ENCODE measurements at places on chromosomes 7 and 10.

DNA sequence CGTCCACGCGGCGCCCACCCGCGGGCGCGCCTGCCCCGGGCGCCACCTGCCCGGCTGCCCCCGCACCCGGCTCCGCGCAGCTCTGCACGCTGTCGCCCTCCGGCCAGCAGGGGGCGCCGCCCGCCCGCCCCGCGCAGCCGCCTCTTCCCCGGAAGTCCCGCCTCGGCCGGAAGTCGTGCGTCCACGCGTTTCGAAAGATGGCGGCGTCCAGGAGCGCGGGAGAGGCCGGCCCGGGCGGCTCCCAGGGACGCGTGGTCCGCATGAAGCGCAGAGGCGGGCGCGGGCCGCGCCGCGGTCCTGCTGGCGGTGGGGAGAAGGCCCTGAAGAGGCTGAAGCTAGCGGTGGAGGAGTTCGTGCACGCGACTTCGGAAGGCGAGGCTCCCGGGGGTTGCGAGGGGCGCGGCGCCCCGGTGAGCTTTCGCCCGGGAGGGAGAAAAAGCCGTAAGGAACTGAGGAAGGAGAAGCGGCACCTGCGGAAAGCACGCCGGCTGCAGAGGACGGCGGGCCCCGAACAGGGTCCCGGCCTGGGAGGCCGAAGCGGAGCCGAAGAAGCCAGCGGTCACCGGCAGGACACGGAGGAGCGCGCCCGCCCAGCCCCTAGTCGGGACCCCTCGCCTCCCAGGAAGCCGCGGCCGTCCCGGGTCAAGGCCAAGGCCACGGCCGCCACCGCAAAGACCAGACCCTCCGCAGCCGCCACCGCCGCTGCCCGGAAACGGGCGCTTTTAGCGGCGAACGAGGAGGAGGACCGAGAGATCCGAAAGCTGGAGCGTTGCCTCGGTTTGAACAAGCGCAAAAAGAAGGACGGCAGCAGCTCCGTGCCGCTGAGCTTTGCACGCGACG lies at the start of gene NOM1:
Gene NOM1, plus strand, starts transcription at position 172 of the 840 bp plus-strand sequence. Its CDS starts 26 bp downstream, at position 198.
- peak; percentile 93 for DNase-seq

DNA sequence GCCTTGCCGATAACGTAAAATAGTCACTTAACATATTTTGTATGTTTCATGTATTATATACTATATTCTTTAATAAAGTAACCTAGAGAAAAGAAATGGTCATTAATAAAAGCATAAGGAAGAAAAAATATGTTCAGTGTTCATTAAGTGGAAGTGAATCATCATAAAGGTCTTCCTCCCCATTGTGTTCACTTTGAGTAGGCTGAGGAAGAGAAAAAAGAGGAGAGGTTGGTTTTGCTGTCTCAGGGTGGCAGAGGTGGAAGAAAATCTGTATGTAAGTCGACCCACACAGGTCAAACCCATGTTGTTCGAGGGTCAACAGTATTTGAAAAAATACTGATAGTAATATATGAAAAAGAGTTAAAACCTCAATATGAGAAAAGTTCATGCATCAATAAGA lies 90.3 kb downstream of the GLCCI1 start:
- no peak for DNase-seq

DNA sequence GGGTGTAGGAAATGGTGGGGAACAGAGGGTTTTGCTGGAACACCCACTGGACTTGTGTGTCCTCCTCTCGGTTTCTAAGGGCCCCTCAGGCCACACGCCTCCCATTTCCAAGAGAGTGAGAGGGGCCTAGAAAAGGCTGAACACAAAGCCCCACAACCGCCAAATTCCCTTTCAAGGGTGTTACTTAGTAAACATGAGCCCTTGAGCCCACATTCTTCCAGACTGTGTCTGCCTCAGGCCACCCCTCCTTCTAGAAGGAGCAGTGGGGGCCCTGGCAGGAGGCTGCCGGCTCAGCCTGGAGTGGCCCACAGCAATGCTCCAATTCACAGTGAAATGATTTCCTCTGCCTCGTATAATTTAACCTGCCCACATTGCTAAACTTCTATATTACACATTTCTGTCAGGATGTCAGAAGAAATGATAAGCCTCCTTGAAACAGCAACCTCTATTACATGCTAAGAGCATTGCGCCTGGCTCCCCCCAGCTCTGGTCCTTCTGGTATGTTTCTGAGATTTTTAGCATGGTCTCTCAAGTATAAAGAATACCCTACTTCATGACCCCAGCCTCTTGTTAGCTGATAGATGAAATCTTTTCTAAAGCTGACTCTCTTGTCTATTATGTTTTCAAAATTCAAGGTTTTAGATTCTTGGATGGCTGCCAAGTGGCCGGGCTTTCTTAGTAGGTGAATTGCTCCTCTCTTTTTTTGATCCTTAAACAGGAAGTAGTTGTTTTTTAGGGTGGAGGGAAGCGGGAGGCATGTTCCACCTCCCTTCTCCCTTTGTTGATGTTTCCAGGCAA lies 673.9 kb upstream of the GALNT17 start:
- no peak for DNase-seq

DNA sequence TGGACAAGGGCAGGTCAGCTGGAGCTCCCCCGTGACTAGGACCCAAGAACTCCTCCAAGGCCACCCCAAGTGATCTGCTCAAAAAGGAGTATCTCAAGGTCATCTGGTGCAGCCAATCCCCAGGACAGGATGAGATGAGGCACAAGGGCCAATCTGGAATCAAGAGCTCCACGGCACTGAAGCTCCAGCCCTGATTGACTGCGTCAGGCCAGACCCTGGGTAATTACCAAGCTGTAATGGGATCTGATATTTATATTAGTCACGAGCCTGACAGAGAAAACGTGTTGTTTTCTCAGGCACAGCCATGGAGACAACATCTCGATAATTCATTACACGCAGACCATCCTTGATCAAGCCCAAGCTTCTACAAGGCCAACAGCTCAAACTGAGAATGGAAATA lies 4.2 kb downstream of the KCNMA1 start:
- DNase-seq: no peak

DNA sequence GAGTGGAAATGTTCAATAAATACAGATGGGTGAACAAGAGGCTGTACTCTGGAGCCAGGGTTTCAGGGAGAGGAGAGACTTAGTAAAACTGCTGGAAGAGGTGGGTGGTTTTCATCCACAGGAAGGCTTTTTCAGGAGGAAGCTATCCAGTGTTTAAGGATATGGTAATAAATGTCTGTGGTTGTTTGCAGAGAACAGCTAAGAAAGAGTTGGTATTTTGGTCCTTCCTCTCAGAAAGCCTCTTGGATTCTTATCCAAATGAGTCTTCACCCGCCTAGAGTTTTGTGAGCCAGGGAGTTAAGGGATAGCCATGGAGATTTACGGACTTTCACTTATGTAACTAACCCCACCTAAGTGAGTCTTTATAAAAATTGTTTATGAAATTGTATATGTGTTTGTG lies 95.7 kb downstream of the GNAI1 start:
- no peak for DNase-seq

DNA sequence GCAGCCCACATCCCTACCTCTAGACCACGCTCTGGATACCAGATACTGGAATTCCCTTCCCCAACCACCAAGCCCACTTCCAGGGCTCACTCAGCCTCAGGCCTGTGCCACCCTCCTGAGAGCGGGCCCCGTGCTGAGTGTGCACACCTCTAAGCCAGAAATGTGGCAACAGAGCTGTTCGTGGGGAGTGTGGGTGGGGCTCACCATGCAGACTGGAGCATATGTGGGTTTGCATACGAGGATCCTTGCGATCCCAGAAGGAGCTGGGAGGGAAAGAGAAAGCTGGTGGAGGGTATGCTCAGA lies 13.0 kb upstream of the LIMK1 start:
- no peak for DNase-seq

DNA sequence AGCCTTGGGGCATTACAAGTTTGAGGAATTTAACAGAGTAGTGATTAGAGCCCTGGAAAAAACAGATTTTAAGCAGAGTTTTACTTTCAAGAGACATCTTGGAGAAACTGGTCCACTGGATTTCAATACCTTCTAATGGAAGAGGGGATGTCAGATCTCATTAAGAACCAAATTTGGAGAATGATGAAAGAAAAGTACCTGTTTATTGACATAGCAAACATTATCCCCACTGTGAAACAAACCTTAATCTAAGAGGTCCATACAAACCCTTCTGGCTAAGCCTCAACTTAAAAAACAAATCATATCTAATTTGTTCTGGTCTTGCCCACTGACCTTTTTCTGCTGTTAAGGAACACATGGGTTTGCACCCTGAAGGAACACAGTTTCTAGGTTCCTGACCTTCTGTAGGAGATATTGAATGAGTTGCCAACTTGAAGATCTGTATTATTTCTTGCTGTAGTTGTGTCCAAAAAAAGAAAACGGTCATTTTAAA lies 53.5 kb downstream of the LAMB1 start:
- DNase-seq: no peak

DNA sequence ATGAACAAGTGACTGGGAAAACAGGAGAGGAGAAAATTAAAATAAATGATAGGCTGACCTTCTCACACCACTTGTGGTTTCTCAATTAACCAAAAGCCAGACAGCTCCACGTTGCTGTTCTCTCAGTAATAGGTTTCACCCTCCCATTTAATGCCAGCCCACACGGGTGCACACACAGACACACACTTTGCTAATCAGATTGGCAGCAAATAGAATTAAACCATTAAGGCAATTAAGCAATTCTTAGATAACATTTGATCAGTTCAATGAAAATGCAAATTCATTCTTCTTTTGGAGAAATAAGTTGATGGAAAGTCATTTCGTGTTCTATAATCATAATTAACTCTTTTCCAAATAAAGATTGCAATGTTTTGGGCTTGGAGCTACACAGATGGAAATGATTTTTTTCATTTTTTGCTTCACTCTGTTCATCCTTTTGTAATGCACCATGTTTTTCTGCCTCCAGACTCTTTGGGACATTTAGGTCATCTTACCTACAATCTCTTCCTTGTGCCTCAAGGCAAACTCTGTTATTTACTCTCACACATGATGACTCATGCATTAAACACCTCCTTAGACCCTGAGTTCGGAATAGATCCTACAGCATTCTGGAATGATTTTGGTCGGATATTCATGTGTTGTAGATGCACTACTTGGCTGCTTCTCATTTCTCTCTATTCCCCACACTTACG lies 700.7 kb downstream of the AUTS2 start:
- no peak for DNase-seq

GRCh38 chr10:124799211-124799610 lies 2.4 kb upstream of the ABRAXAS2 start:
- DNase-seq: no peak

GRCh38 chr7:151506901-151507382 lies 12.8 kb downstream of the RHEB start:
- DNase-seq: peak; percentile 35

GRCh38 chr10:76085817-76086167 lies 654.4 kb downstream of the LRMDA start:
- peak; percentile 47 for DNase-seq

- DNase-seq: no peak
These were observed 18.3 kb upstream of the ST8SIA6 start for GRCh38 chr10:17472481-17473227.

DNA sequence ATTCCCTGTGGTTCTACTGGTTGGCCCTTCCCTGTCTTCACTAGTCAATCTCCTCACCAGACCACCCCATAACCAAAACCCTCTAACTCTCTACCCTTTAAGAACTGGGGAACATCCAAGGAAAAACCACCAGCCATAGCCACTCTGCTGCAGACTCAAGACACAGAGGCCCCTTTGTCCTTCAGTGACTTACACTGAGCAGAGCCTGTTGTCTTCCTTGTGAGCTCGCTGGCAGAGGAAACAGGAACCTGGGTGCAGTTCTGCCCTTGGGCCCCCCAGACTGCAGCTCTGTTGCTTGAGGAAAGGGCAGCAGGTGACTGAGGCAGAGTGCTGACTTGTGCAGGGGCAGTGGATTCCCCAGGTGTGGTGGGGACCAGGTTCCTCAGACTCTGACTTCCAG lies 30.6 kb downstream of the ZC3HAV1 start:
- no peak for DNase-seq

- no peak for DNase-seq
These were observed 55.8 kb downstream of the AKR1C4 start for GRCh38 chr10:5252177-5253037.

DNA sequence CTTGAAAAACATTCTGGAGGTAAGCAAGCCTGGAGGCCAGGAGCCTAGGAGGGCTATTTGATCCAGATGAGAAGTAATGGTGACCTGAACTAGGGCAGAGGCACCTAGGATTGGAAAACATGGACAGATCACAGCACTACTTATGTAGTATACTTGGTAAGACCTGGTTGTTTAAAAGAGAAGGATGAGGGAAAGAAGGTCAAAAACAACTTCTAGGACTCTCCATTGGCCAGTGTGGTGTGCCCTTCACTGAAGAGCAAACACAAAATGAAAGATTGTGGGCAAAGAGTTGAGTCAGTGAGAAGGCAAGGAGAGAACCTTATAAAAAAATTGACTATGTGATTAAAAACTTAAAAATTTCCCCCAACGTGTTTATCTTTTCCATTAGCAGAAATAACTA lies 14.3 kb downstream of the ANKRD1 start:
- no peak for DNase-seq

- DNase-seq: peak; percentile 44
These were observed 9.9 kb upstream of the LIPM start for GRCh38 chr10:88792661-88793060.

DNA sequence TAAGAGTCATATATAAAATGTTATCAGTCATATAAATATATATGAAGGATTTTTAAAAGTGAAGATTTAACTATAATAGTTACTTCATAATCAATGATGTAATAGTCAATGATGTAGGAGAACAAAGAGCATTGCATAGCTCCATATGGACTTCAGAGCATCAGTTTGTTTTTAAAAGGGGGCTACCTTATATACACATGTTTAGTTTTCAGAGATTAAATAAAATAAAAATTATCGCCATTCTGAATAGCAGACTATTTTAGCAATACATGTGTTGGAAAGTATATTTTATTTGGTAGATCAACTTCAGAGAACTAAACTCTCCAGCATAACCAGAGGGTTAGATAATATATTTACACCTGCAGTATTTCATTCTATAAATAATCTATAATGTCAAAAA lies 29.1 kb upstream of the EPC1 start:
- no peak for DNase-seq

DNA sequence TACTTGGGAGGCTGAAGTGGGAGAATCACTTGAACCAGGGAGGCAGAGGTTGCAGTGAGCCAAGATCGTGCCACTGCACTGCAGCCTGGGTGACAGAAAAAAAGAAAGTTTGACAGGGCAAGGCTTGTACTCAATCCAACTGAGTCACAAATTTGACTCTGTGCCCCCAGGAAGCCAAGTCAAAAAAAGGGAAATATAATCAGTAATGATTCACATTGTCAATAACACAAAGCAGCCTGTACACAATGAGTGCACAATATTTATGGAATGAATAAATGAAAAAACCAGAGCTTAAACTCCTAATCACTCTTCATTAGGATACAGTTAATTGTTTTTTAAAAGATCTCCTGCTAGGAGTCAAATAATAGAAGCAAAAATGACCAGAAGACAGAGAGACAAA lies 6.4 kb downstream of the NAPEPLD start:
- no peak for DNase-seq

Data from myocyte (in vitro differentiated cells).